Stimulated activated effector memory CD8-positive, alpha-beta T cell treated with anti-CD3 and anti-CD28 coated beads, Interleukin-12 subunit alpha, Interleukin-12 subunit beta, amount 100 ng/mL, for 72 hours (primary cell): ENCODE measurements at places on chromosomes 16 and 17.

GRCh38 chr16:78823027-78823426 lies 723.6 kb downstream of the WWOX start:
- DNase-seq = no peak

DNA sequence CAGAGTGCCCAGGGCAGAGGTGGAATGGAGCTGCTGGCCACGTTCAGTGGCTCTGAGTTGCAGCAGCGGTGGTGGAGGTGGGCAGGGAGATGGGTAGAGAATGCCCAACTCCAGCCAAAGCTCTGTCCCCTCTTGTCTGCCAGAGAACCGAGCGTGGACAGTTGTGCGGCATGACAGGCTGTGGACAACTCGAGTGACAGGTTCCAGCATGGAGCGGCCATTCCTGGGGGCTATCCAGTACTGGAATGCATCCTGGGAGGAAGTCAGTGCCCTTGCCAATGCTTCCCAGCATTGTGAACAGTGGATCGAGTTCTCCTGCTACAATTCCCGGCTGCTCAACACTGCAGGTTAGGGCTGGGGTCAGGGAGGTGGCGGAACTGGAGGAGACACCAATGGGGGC lies 8.3 kb downstream of the CNTNAP1 start:
- DNase-seq = no peak

- no peak for DNase-seq
Observed at GRCh38 chr16:2753733-2754020, 1.2 kb downstream of the SRRM2 start.

GRCh38 chr16:79215289-79215688 lies 385.2 kb downstream of the MAF start:
- DNase-seq = no peak
